ENCODE measurements at places on chromosomes 1 and 21.

- no peak for DNase-seq
Observed at GRCh38 chr1:169427081-169427641, at the start of gene CCDC181. Gene CCDC181, minus strand, starts transcription at chr1:169427474. Its CDS starts 2,547 bp downstream, at chr1:169424927.

DNA sequence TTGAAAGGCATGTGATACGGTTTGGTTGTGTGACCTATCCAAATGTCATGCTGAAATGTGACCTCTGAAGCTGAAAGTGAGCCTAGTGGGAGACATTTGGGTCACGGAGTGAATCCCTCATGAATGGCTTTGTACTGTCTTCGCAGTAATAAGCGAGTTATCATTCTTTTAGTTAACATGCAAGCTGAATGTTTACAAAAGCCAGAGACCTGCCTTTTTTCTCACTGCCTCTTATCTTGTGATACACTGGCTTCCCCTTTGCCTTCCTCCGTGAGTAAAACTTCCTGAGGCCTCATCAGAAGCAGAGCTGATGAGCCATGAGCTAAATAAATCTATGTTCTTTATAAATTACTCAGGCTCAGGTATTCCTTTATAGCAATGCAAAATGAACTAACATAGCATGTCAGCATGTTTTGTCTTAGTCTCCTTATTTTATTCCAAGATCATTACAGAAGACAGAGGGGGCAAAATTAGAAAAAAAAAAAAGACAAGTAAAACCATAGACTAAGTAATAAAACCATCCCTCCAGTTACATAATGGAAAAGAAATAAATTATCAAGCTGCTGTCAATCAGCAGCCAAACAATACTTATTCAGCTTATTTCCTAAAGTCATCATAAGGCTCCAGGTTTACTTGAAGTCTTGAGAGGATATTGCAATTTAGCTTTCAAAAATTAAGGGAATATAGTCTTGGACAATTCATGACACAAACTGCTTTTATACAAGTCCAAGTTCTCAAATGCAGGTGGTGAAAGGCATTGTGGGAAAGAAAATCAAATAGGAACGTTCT lies 12.1 kb downstream of the RGS18 start:
- no peak for DNase-seq

GRCh38 chr1:154404511-154404931 lies 622 bp upstream of the IL6R start:
- DNase-seq = no peak

- no peak for DNase-seq
Observed at GRCh38 chr1:82392946-82393345, 592.2 kb downstream of the ADGRL2 start.

- DNase-seq = no peak
Observed at GRCh38 chr1:3024019-3024418, 2.8 kb downstream of the ACTRT2 start.

- no peak for DNase-seq
Observed at GRCh38 chr1:227940791-227941241, 6.9 kb downstream of the WNT9A start.

- DNase-seq = no peak
Observed at GRCh38 chr1:157521056-157521455, 31.3 kb downstream of the FCRL5 start.

DNA sequence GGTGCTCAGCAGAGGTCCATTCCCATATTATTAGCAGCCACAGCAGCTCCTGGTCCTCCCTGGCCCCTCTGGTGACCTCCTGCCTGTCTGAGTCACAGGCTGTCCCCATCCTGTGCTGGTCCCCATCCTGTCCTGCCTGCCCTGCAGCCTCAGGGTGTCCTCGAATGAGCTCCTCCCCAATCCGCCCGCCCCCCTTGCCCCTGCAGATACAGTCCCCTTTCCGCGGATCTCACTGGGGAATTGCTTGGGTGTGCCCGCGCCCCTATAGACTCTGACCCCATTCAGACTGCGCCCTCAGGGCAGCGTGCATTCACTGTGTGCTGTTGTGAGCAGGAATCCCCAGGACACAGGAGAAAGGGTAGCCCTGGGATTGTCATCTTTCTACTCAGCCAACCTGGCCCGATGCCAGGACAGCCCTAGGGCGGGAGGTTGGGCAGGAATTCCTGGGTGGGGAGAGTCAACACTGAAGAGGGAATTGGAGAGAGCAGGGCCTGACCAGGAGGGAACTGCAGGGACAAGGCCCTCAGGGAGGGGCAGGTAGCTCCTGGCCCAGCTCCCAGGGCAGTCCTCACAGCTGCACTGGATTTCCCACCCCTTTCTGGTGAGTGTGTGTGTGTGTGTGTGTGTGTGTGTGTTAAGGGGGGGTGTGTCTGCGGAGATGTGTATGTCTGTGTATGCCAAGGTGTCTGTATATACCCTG lies 1.1 kb upstream of the GUCA2A start:
- no peak for DNase-seq

- no peak for DNase-seq
Observed at GRCh38 chr1:245583575-245584330, 429.0 kb downstream of the KIF26B start.

- DNase-seq = no peak
Observed at GRCh38 chr1:162272419-162272818, 104.2 kb downstream of the SPATA46 start.

DNA sequence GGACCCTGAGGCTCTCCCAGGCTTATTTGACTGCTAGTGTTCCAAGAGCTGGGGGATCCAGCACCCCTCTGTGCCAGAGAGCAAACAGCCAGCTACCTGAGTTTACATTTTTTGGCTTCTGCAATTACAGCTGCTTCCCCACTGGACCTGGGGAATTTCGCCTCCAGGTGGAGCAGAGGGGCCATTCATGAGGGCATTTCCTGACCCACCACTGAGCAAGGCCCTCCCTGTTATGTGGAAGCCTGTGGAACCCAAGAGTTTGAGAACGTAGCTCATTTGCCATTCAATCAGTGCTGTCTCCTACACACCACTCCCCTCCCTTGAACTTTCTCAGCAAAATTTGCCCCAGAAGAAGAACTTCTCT lies 42.7 kb upstream of the TMEM51 start:
- no peak for DNase-seq

- no peak for DNase-seq
Observed at GRCh38 chr1:100718581-100718980, 961 bp upstream of the VCAM1 start.

GRCh38 chr21:34968414-34969333 lies 80.4 kb downstream of the RUNX1 start:
- DNase-seq = no peak

DNA sequence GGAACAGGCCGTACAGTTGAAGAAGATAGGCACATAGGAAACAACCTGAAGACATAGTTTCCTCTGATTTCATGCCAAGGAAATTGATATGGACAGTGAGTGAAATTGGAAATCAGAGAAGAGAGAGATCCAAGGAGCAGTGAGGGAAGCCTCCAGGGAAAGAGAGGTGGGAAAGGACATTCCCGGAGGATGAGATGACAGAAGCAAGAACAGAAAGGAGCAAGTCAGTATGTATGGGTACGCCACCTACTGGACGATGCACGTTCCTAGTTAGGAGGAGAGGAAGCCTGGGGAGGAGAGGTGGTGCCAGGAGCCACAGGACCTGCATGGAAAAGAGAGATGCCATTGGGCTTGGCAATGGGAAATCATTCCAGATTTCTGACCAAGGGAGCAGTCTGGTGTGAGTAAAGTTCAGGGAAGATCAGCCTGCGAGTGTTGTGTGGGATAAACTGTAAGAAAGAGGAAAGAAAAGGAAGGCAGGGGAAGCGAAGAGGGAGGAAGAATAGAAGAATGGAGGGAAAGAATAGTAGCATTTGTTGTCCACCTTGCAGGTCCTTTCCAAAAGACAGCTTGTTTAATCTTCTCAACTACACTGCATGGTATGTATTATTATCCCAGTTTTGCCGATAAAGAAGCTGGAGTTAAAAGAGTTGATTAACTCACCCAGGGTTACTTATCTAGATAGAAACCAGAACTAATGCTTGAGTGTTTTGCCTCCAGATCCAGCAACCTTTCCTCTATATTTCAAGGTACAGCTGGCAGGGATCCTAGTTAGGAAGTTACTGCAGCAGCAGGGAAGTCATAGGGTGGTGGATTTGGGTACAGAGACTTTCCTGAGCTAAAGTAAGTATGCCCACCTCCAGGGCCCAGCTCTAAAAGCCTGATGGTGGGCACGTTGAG lies 27.4 kb downstream of the C1orf116 start:
- no peak for DNase-seq

DNA sequence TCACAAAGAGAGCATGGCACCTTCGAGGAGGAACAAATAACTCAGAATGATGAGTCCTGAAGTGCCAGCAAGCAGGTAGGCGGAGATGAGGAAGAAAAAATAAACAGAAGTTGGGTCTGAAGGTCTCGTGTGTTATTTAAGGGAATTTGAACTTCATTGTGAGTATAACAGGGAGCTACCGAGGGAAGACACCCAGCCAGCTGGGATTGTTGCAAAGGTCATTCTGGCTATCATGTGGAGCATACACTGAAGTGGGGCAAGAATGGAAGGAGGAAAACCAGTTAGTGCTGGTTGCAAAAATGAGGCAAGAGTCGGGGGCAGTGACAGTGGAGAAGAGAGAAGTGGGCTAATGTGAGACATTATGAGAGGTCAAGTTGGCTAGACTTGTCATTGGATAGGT lies 53.6 kb upstream of the RAP1A start:
- no peak for DNase-seq

GRCh38 chr1:207025146-207025880 lies 7.2 kb downstream of the C1orf116 start:
- DNase-seq = no peak

GRCh38 chr1:38272515-38272914 lies 225.9 kb upstream of the POU3F1 start:
- no peak for DNase-seq

DNA sequence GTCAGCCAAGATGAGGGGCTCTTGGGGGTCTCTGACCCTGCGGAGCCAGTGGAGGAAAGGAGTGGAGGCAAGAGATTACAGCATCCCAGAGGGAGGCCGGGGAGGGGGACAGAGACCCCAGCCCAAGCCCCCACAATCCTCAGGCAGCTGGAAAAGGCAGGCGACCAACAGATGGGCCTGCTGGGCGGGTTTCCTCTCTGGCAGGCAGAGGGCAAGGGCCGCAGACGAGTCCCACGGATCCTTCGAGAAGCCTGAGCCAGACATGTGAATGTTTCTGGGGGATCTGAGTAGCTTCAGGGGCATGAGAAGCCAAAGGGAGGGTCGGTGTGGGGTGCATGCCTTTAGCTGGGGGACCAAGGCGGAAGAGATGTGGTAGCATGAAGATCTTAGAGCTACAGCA lies 2.1 kb upstream of the PLEKHA6 start:
- DNase-seq = no peak

GRCh38 chr21:41170442-41170841 lies 2.5 kb downstream of the BACE2 start:
- DNase-seq = no peak

DNA sequence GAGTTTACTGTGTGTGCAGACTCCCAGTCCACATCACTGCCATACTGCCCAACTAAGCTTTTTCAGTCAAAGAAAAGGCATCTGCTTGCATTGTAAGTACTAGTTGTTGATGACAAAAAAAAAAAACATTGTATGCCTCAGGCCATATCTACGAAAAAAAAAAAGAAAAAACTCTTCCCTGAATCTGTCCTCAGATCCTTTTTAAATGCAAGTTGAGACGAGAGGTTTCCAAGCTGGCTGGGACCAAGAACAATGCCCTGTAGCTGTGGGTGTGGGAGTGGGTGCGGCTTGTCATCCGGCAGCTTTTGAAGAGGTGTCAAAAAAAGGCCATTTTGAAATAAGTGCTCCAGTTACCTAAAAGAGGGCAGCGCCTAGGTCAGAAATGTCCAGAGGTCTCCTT lies 29.2 kb upstream of the HHAT start:
- DNase-seq = no peak

- no peak for DNase-seq
Observed at GRCh38 chr1:51901151-51901550, 22.6 kb upstream of the NRDC start.

DNA sequence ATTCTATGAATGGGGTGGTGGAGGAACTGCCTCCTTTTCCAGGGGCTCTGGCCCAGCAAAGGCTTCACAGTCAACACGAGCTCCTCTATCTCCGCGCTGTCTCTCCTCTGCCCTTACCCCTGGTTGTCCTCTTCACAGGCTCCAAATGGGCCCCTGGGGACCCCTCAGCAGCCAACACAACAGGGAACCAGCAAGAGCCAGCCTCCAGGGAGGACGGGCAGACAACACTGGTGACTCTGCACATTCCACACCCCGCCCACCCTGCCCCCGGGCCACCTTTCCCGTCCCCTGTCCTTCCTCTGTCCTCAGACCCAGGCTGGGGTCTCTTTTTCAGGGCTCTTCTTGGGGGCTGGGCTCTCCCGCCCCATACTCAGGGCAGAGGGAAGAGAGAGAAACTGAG lies 17.5 kb upstream of the ETV3 start:
- no peak for DNase-seq

DNA sequence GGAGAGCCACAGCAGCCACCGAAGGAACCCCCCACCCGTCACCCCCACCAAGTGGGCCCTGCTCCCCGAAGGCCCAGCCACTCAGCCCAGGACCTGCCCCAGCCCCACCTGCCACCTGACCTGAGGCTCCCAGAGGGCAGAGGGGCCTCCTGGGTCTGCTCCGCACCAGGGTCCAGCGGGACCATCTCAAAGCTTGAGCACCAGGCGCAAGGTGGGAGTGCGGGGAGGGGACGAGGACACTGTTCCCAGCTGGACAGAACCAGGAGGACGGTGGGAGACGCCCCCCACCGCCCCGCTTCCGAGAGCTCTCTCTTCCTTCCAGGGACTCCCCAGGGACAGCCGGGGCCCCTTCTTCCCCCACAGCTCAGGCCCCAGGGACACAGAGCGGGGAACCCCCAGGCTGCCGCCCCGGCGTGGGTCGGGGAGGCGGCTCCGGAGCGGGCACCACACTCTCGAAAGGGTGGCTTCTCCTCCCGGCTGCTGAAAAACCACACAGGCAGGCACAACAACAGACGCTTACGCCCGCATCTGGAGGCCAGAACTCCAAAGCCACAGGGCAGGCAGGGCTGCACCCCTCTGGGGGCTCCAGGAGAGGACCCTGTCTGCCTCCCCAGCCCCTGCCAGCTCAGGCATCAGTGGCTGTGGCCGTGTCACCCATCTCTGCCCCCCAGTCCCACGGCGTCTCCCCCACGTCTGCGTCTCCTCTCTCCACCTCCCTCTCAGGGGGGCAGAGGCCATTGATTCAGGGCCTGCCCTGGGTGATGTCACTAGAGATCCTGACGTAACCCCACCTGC lies 1.9 kb upstream of the TTLL10 start:
- no peak for DNase-seq

DNA sequence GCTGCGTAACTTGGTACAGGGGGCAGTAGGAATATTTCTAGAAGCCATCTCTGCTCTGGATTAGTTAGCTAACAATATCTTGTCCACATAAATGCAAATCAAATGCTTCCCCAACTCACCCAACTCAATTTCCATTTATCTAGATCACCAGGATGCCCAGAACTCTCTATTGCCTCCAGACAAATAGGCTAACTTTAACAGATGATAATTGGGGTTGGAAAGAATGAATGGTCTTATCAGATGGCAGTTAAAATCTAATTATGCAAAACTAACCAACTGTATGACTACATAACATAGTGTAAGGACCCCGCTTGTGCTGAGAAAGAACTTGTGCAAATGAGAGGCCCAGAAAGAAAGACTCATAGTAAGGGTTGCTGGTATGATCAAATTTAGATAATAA lies 1024.8 kb downstream of the PLA2G4A start:
- DNase-seq = no peak

Data from GM04503 (cell line).